Left renal cortex interstitium (tissue), 4 donors: ENCODE measurements at places on chromosomes 3 and 15. TPM values are rescaled to one million over a fixed set of nuclear protein-coding genes. Genes with fewer than 3 reads are reported as not detected.

GRCh38 chr3:177037241-177037640, 160.0 kb downstream of the TBL1XR1 start:
- DNase-seq: no peak

TTLL13 gene
- polyA plus RNA-seq: not detected

DNA sequence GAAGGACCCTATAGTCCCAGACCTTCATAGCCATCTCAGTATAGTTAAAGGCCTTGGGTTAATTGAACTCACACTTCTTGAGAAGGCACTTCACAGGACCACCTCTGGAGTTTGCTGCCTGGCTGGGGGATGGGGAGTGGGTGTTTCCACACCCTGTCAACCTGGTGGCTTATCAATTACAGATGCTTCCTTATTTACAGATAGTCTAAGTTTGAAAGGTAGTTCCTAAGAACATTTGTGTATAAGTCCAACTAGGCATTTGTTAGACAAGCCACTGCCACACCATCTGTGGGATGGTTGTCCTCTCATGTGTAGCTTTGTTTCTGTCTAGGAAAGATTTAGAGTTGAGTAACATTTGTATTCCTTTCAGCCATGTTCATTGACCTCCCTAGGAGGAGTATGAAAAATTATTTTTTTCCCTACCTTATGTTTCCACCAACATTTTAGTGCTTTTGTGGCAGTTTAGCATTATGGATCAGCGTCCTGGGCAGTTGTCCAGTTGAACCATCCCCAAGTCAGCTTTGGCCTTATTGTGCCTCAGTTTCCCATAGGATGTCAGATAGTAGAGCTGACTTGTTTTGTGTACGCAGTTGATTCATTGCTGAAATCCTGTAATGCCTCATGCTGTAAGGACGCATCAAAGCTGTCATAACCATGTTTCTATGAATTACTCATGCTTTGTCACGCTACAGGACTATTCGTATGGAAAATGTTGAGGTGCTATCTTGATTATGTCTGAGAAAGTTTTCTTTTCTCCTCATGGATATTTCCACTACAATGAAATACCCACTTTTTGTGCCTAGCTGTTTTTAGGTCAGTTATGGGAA, 21.2 kb upstream of the SIAH2 start:
- DNase-seq: no peak

CFAP44 gene
- polyA plus RNA-seq: 30.7 TPM

DNA sequence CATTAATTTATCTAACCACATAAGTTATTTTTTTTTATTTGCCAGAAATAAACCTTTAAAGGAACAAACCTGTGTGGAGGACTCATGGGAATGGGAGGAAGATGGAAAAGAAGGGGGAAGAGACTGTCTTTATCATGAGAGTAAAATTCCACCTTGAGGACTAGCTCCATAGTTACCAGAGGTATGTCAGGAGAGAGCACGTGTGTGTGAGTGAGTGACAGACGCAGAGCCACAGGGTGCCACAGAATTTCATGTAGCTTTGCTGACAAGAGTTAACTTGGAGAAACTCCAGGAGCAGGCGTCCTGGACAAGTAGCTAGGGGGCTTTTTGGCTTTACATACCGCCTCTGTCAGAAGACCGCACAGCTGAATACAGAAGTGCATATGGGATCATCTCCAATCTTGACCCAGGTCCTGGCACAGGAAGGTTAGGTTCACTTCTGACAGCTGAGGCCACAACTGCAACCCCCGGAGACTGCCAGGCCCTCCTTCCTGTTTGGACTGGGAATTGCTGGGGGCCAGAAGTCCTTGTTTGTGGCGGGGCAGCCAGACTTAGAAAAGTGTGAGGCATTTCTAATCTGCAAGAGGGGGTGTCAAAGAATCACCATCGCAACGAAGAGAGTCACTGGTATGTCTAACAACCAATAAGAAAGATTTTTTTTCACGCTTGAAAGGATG, 197.8 kb upstream of the TPM1 start:
- DNase-seq: no peak

MOBP gene
- 0.96 TPM for polyA plus RNA-seq

GRCh38 chr3:120098710-120099109, 4.5 kb upstream of the GSK3B start:
- DNase-seq: no peak

CNTN4 gene
- 24.5 TPM for polyA plus RNA-seq

GRCh38 chr15:100020189-100020588, 287.0 kb upstream of the LYSMD4 start:
- DNase-seq: no peak

SLC35A5 gene
- polyA plus RNA-seq: 69.5 TPM

- no peak for DNase-seq
Observed at GRCh38 chr15:37934340-37934739, at the start of gene TMCO5A. Gene TMCO5A, plus strand, starts transcription at chr15:37934640. Its CDS starts 1,684 bp downstream, at chr15:37936324.

GRCh38 chr3:142904639-142905436, 16.0 kb upstream of the PCOLCE2 start:
- no peak for DNase-seq

VEPH1 gene
- 51.3 TPM for polyA plus RNA-seq

GRCh38 chr3:192444096-192444790, 283.1 kb downstream of the FGF12 start:
- DNase-seq: peak; percentile 58

DNA sequence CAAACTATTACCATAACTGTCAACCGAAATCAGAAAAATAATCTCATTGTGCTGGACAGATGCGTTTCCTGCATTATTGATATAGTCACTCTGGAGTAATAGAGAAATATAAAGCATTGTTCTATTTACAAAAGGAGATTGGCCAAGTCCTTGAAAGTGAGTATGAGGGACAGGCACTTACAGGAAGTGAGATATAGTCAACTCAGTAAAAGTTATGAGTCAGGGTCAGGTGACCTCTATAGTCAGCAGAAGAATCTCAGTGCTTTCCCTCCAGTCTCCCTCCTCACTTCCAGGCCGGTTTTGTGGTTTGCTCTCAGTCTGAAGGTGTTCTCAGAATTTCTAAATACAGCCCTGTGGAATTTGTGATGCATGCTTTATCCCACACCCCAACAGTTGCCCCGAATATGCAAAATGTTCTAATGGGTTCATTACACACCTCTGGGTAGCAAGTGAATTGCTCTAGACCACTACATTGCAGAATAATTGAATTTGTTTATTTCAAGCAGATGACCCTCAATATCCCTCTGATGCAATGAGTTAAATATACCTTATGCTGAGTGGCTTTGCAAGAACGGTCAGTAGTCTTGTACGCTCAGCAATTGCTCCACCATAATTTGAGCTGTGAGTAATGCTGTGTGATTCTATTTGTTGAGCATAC, 787.7 kb downstream of the MCTP2 start:
- no peak for DNase-seq

GOLGA8T gene
- 0.79 TPM for polyA plus RNA-seq

PLA1A gene
- polyA plus RNA-seq: 6.0 TPM

EXD1 gene
- 0.16 TPM for polyA plus RNA-seq

CD200 gene
- 34.0 TPM for polyA plus RNA-seq

DNA sequence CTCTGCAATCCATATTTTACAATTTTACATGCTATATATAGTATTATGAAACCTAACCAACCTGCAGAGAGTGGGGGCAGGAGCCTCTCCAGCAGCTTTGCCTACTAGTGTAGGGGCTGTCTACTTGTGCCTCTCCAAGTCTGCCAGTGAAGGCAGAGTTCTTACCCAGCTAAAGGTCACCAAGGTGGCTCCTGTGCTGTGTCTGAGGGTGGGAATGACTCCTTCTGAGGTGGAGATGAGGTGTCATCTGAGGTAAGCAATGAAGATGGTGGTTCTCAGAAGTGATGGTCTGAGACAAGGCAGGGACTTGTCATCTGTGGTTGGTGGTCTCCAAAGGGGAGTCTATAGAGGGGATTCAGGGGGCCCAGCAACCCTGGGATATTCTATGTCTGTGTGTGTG, 47.5 kb downstream of the SACM1L start:
- DNase-seq: no peak

TMIE gene
- polyA plus RNA-seq: 1.1 TPM

DNA sequence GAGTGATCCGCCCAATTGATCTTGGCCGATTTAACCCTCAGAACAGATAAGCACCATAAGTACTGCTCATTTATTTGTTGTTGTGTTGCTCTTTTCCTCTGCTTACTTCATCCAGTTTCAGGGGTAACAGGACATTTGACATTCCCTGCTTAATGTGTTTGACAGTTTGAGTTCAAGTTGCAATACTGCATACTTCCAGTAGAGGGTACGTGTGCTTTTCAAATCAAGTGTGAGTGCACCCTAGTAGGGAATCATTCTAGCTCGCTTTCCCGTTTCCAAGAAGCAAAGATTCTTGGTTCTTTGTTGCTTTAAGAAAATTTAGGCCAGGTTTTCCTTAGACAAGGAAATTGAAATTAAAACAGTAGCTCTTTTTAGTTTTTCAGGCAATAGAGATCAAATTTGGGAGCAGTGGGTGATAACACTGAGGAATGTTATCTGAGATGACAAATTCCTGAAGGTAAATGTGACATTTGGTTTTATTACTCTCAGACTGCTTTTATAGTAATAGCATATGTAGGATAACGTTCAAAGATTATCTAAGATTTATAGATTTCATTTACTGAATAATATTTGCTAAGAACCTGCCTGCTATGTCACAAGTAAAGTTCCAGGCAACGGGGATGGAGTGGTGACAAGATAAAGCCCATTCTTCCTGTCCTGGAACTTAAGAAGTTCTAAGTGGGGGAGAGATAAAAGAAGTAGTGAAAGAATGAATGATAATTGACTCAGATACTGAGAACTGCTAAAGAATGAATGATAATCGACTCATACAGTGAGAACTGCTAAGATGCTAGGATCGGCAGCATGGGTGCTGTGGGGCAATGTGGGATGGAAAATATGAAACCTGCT, 73.3 kb downstream of the SYNPR start:
- peak; percentile 39 for DNase-seq

- DNase-seq: no peak
Observed at GRCh38 chr3:197496746-197497125, 59.0 kb downstream of the BDH1 start.

- no peak for DNase-seq
Observed at GRCh38 chr15:68599560-68600071, 20.8 kb downstream of the CORO2B start.

CRTAP gene
- polyA plus RNA-seq: 177 TPM

HEXA gene
- 118 TPM for polyA plus RNA-seq

DNA sequence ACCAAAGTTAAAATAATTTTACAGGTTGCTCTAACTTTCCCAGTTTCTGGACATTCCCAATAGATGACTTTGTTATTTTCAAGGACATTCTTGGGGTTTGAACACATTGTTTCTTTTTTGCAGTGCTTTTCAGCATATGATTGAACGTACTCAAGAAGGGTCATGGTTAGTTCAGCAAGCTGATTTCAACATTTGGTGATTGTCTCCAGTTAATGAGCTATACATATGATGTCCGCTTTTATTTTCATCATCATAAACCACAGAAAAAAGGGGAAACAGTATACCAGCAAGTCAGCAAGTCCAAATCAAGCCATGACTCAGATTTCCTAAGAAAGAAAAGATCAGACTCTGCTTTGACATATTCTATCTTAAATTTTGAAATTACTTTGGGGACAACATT, 69.4 kb downstream of the B3GALNT1 start:
- no peak for DNase-seq

DNA sequence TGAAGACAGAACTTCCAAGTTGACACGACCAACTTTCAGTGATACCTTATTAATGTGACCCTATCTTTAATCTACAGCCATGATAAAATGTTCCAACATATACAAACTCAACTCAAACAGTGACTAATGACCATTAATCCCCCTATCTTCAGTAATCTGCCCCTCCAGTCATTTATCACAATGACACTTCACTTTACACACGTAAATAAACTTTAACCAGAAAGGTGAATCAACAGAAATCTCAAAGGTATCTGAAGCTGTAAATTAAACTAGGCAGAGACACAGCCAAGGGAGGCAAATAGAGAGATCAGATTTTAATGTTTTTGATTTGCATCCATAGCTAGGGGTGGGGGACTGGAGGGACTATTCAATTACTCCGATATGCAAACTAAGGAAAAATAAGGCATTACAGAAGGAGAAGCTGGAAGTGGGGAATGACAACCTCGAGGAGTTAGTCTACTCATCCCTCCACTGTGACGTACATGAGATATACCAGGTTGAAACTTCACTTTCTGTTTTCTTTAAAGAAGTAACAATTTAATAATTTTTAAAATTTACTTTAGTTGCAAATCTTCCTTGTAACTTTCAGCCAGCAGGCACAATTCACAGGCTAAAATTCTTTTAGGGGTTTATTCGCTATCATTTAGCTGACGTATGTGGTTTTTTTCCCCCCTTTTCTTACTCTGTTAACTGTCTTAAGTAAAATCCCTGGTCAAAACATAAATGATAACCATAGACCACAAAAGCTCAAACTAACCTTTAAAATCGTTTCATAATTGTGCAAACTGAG, 751.0 kb downstream of the ROBO1 start:
- DNase-seq: no peak

PTH1R gene
- polyA plus RNA-seq: 181 TPM

DNA sequence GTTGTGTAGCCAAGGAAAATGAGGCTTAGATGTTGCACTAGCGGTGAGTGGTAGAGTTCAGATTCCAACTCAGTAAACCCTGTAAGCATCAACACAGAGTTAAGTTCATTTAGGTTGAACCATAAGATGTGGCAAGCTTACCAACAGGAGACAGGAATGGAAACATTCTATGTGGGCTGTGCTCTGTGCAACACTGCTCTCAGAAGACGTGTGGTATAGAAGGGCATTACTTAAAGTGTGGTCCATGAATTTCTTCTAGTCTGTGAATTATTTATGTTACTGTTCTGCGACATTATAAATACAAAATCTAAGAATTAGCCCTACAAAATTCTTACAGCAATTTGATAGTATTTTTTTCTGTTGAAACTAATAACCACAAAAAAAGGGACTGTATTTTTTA, 213.3 kb downstream of the GRM7 start:
- no peak for DNase-seq

GRCh38 chr3:160445854-160446253, 3.7 kb downstream of the TRIM59 start:
- DNase-seq: no peak

LRRC34 gene
- polyA plus RNA-seq: 8.2 TPM

- no peak for DNase-seq
Observed at GRCh38 chr15:39426552-39427532, 154.0 kb upstream of the THBS1 start.

- DNase-seq: no peak
Observed at GRCh38 chr3:171165499-171165921, 139.0 kb upstream of the SLC2A2 start.

MEGF11 gene
- 2.9 TPM for polyA plus RNA-seq

- no peak for DNase-seq
Observed at GRCh38 chr15:59203657-59204056, 3.0 kb upstream of the LDHAL6B start.

DNA sequence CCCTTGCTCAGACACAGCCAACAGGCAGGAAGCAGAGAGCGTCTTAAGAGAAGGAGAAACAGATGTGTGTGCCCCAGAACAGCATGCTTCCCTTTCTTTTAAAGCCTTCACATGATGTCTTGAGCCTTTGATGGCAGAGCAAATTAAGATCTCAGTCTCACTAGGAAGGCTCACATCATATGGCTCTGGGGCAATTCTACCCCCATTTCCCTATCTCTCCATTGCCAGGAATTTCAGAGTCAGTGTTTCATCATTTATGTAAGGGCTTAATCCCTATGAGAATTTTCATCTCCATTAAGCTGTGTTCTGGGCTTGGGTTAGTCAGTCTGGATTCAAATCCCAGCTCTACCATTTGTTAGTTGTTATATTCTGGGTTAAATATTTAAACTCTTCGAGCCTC, 41.4 kb upstream of the GLCE start:
- no peak for DNase-seq
